ENCODE measurements at places on chromosomes 1 and 21. TPM values are rescaled to one million over a fixed set of nuclear protein-coding genes. Genes with fewer than 3 reads are reported as not detected.

Gene PLXNA2
- total RNA-seq = 0.26 TPM

Gene SUSD4
- total RNA-seq = 1.8 TPM

Gene TEKT2
- not detected for total RNA-seq

- no peak for DNase-seq
Measured at GRCh38 chr21:29170944-29171343, 40.5 kb downstream of the MAP3K7CL start.

DNA sequence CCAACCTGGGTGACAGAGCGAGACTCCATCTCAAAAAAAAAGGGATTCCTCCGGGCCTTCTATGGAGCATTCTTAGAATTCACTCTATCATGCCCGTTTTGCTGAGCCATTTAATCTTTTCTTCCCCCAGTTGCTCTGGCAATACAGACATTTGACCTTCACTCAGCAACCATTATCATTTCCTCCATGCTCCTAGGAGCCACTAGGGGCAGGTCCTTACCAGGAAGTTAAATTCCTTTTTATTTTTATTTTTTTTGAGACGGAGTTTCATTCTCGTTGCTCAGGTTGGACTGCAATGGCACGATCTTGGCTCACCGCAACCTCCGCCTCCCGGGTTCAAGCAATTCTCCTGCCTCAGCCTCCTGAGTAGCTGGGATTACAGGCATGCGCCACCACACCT lies 9.7 kb upstream of the CGN start:
- no peak for DNase-seq

DNA sequence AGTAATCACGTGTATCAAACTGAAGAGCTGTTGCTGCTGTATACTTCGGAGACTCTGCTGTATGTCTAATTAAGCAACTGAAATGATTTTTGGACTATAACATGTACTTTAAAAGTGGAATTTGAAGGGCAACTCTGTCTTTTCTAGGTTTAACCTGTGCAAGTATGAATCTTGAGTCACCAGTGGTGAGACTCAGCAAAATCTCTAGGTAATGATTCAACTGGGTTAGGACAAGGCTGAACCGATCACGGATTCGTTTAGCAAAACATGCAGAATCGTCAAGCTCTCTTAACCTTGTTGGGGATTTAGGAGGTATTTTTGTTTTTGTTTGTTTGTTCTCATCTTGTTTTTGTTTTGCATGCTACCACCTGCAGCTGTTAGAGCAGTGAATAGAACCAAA lies 149.6 kb downstream of the CYYR1 start:
- no peak for DNase-seq

- no peak for DNase-seq
Measured at GRCh38 chr1:172241540-172241939, 178.9 kb upstream of the C1orf105 start.

DNA sequence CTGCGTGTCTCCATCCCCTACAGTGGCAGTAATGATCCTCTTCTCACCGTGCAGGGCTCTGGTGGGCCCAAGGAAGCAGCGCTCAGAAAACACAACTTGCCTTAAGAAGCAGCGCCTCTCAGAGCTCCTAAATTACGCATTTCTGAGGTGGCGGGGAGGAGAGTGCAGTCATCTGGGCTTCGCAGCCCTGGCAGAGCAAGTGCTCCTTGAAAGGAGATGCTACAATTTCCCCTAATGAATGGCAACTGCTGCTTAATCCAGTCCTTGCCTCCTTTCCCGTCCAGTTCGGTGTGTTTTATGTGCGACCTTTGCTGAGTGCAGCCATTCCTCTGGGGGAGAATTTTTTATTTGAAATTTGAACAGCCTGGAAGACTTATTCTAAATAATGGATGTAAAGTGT lies 287.3 kb downstream of the PTPRU start:
- no peak for DNase-seq

GRCh38 chr1:99979091-99979490 lies 9.3 kb downstream of the SLC35A3 start:
- DNase-seq = no peak

GRCh38 chr1:43925846-43926245 lies 7.8 kb upstream of the ARTN start:
- DNase-seq = no peak

All from activated naive CD4-positive, alpha-beta T cell treated with anti-CD3 and anti-CD28 coated beads for 36 hours (primary cell).